ENCODE measurements at places on chromosomes 5 and 9.

GRCh38 chr5:91386120-91386519, 3.0 kb upstream of the ARRDC3 start:
- DNase-seq = no peak

- no peak for DNase-seq
These were observed 50.5 kb downstream of the FAM81B start for GRCh38 chr5:95441636-95442035.

DNA sequence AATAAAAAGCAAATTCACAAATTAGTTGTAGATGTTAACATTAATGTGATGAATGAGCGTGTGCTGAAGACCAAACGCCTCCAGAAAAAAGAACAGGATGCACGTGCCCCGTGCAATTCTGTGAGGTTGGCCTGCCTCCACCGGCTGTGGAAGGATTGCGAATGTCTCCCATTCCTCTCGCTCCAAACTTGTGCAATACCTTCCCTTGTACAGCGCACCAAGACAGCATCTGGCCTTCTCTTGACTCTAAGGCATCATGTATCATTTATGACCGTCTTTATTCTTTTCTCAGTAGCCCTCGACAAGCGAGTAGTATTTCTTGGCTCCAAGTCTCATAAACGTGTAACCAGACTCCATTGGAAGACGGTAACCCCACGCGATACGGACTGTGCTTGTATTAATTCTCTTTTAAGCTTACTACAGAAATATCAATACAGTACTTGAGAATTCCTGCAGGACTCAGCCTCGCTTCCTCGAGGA, 1.5 kb upstream of the TESK1 start:
- peak; percentile 64 for DNase-seq

DNA sequence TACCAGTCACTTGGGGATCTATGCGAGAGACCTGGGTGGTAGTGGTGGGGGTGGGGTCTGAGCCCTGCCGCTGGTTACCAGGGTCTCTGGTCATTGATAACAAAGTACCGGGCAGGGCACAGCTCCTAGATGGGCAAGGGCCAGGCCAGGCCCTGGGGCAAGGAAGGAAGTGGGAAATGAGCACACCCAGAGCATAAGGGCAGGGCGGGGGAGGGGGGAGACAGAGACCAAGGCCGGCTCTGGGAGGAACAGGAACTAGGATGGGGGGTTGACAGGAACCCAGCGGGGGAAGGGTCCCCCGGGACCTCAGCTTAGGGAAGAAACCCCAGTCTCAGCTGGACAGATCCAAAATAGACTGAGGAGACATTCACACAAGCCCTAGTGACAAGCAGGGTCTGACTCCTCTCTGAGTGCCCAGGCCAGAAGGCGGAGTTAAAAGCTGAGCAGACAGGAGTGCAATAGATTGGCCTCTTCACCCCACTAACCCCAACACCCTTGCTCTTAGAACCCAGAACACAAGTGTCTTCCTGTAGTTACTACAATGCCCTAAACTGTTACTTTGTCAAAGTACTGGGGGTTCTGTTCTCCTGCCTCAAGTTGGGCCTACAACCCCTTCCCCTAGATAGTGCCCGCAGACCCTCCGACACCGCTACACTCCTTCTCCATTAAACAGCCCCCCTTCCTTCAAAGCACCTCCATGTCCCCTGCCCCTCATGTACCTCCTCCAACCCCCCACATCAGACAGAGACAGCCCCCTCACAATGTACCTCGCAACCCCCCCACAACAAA, 628 bp downstream of the ATOSB start:
- DNase-seq = peak; percentile 78

- no peak for DNase-seq
These were observed 14.6 kb downstream of the URM1 start for GRCh38 chr9:128385496-128386460.

DNA sequence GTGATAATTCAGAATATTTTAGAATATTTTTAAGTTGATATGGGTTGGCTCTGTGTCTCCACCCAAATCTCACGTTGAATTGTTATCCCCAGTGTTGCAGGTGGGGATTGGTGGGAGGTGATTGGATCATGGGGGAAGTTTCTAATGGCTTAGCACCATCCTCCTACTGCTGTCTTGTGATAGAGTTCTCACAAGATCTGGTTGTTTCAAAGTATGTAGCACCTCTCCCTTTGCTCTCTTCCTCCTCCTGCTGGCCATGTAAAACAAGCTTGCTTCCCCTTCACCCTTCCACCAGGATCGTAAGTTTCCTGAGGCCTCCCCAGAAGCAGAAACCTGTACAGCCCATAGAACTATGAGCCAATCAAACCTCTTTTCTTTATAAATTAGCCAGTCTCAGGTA, 214.6 kb upstream of the C9orf72 start:
- DNase-seq = no peak

DNA sequence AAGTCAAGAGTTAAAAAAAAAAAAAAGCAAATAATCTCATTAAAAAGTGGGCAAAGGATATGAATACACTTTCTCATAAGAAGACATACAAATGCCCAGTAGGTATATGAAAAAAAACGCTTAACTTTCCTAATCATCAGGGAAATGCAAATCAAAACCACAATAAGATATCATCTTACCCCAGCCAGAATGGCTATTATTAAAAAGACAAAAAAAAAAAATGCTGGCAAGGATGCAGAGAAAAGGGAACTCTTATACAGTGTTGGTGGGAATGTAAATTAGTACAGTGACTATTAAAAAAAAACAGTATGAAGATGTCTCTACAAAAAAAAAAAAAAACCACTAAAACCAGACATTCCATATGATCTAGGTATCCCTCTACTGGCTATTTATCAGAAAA, 79.4 kb downstream of the LPAR1 start:
- DNase-seq = no peak

- DNase-seq = no peak
These were observed 3.3 kb upstream of the CXXC5 start for GRCh38 chr5:139644646-139645429.

- DNase-seq = peak; percentile 30
These were observed 76.8 kb downstream of the ZDHHC21 start for GRCh38 chr9:14616188-14616982.

DNA sequence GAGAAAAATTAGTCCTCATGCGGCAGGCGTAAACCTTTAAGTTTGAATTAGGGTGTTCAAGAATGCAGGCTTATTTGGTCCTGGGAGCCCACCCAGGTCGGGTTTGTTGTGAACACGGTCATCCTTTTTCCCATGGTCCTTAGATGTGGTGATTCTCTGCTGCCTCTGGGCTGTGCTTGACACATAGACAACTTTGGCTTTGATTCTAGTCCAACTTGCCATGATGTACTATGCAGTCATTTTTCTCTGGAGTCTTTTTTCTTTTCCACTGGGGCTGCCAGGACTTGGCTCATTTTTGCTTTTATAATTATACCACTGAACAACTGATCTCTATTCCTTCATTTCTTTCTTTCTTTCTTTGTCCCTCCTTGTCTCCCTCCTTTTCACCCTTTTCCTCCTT, 218.6 kb downstream of the SREK1 start:
- no peak for DNase-seq

- DNase-seq = no peak
These were observed 1219.3 kb upstream of the WWC1 start for GRCh38 chr5:167071981-167072610.

GRCh38 chr9:80873861-80874260, 815.5 kb downstream of the TLE1 start:
- DNase-seq = no peak

- no peak for DNase-seq
These were observed 114.0 kb downstream of the ADAMTSL1 start for GRCh38 chr9:18588002-18588401.

DNA sequence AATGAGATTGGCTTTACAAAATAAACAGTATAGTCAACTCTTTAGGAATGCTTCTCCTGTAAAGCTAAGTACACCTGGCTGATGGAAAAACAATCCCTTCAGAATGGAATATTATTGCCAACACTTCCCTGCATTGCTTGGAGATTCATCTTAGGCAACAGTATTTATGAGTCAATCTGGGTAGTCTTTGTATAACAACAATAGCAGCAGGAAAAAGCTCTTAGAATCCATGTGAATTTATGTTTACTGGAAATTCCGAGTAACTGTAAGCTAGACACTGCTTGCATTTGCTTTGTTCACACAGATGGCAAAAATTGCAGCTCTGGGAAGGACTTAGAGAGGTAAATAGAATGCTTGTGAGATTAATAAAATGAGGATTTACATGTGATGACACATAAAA, 101.7 kb upstream of the NTRK2 start:
- DNase-seq = no peak

- DNase-seq = no peak
These were observed 351.2 kb upstream of the C9orf72 start for GRCh38 chr9:27924502-27924901.

- no peak for DNase-seq
These were observed 480.3 kb upstream of the TYRP1 start for GRCh38 chr9:12212860-12213259.

DNA sequence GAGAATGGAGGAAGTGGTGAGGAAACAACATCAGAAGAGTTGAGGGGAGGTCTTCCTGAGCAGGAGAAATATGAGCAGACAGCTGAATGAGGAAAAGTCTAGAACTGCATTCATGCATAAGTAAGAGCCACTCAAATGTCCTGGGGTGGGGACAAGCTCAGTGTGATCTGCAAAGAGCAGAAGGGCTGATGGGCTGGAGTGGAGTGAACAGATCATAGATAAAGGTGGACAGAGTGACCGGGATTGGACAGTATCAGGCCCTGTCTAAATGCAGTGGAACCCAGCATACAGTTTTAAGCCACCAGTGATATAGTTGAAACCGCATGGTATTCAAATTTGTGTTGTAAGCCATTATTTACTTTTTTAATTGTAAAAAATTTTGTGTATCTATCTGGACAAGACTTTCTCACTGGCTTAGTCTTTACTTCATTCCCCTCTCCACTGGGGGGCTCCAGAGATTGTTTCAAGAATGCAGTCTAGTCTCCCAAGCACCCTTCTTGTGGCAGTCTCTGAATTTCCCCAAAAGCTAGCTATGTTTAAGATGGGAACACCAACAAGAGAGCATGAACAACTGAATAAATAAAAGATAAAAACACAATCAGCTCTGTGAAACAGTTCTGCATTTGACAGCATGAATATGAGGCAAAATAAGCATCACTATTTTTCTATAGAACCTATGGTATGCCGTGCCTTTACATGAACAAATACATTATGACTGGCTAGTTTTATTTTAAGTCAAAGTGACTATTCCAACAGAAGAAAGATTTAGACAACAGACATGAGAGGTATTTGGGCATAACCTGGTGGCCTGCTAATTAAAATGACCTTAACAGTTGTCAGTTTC, 10.7 kb upstream of the STK32A start:
- no peak for DNase-seq

DNA sequence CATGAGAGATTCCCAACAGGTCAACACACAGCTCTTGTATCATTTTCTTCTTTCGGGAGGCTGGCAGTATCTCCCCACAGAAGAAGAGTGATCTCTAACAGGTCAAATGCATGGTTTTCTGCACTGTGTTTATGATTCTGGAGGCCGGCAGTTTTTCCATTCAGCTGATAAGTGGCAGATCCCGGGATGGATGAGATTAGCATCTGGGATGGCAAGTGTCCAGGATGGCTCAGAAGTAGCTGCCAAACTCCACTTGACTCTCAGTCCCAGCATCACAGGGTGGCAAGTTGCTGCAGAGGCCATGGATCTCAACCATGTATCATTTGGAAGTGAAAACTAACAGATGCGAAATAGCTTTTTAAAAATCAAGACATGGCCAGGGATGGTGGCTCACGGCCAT, 97.8 kb upstream of the SLC44A1 start:
- no peak for DNase-seq

DNA sequence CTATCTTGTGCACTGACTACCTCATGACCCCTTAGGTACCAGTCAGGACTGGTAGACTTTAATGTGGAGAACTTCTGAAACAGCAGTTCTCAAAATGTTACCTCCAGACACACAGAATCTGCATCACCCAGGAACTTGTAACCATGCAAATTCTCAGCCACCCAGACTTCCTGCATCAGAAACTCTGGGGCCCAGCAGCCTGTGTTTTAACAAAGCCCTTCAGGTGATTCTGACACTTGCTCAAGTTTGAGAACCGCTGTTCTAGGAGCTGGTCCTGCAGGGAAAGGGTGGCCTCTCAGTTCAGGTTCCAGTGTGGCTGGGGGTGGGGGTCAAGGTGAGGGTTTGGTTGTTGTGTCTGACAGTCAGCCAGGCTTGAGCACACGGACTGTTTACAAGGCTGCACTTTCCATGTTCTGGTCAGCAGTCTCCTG, 28.4 kb downstream of the ZFP62 start:
- no peak for DNase-seq

- no peak for DNase-seq
These were observed 217.6 kb downstream of the NDUFS4 start for GRCh38 chr5:53777864-53778618.

DNA sequence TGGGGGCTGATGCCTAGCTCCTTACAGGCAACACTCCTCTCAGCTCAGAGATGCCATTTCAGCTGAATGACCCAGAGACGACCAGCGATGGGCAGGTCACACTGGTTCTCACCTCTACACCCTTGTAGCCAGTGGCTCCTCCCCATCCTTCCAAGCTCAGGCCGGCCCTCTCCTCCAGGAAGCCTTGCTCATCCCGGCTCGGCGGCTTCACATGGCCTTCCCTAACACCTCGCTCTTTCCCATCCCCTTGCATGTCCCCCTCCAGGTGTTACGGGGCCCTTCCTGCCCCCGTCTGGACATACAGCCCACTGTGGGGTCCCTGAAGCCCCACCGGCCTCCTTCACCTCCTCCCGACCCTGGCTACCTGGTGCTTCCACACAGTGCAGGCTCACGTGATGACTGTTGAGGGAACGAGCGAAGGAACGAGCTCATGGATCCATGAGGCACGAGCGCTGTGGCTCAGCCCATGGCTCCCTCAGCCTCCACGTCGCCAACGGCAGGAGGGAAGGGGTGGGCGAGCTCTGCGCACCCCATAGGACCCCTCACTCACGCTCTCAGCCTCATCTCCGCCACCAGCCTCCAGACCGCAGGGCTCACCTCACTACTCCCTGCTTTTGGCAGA, 45.7 kb downstream of the SARDH start:
- DNase-seq = no peak

- no peak for DNase-seq
These were observed 102.3 kb upstream of the TRPC7 start for GRCh38 chr5:136467632-136468031.

DNA sequence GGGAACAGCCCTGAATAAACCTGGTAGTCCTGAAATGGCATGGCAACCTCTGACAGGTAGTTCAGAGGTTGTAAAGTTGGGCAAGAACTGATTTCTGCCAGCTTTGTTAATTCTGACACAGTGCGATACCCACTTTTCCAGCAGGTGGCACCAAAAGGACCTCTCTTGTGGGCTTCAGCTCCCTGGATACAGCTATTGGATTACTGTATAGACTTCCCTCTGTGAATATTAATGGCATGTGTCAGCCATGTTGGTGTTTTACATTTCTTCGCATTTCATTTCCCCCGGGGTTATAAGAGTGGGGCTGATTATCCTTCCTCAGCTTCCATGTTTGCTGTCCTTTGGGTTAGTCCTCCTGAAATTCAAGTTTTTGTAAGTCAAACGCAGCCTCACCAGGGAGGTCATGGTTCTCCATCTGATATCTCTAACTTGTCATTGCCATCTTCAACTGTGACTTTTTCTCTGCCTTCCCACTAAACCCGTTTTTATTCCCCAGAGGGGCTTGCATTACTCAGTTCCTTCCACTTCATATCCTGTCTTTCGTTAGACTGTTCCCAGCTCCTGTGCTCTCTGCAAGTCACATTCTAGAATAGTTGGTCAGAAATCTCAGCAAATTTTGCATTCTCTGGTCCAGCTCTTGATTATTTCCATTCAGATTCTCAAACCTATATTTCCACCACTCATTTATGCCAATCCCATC, 135.6 kb downstream of the LIFR start:
- no peak for DNase-seq

Measured in GF-D8 (cell line).